ENCODE measurements at places on chromosomes 4 and X. TPM values are rescaled to one million over a fixed set of nuclear protein-coding genes. Genes with fewer than 3 reads are reported as not detected.

PPP4R3C gene
- total RNA-seq, result not detected

GRCh38 chr4:124636788-124637187, 75.7 kb downstream of the ANKRD50 start:
- peak; percentile 29 for ATAC-seq

DNA sequence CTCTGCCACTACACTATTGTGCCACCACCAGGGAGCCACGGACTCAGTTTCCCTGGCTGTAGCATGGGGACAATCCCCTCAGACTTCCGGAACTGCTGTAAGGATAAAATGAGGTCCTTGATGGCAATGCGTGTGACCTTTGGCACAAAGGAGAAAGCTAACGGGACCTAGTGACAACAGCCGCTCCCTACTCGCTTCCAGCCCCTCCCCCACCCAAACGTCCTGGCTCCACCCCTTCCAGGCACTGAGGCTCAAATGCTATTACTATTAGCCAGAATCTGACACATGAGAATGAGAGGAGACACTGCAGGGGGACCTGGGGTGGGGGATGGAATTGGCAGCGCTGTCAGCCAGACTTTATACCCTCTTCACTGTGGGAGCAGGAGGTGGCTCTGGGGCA, 5.4 kb upstream of the DUSP9 start:
- no peak for ATAC-seq

DNA sequence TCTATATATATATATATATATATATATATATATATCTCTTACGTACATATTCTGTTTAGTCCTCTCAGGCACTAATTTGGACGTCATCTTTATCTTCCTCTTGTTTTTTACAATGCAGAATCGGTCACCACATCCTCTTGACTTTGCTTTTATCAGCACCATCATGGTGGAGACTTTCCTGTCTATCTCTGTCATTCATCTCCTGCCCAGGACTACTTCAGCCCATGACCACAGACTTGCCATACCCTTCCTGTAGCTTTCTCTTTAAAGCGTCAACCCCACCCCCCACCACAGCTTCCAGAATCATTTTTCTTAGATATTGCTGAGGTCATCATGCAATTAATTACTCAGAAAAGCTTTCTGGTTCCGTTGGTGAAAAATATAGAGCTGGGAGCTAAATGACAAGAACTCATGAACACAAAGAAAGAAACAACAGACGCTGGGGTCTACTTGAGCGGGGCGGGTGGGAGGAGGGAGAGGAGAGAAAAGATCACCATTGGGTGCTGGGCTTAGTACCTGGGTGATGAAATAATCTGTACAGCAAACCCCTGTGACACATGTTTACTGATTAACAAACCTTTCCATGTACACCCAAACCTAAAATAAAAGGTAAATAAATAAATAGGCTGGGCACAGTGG, 30.5 kb upstream of the PRKX start:
- no peak for ATAC-seq

DNA sequence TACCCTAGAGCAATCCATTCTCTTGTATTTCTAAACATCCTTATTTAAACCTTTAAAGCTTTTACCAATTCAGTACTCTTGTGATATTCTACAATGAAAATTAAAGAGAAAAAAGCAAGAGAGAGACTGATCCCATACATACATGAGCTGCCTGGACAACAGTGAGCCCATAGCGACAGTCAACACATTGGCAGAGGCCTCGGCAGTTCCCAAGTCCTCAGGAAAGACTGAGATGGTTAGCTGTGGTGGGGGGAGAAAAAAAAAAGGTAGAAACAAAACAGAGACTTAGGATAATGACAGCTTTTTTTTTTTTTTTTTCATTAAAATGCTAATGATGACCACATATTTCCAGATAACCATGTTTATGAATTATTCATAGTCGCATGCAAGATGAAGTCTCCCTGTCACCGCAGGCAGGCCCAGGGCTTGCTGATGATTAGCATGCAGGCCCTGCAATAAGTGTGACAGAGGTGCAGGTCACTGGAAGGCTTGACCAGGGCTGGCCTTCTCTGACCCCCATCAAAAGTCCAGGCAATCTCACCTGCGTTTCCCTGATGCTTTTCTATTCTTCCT, 148.8 kb downstream of the APBB2 start:
- ATAC-seq, result peak; percentile 87

- no peak for ATAC-seq
Observed at GRCh38 chr4:113921089-113921794, 58.2 kb downstream of the ARSJ start.

DNA sequence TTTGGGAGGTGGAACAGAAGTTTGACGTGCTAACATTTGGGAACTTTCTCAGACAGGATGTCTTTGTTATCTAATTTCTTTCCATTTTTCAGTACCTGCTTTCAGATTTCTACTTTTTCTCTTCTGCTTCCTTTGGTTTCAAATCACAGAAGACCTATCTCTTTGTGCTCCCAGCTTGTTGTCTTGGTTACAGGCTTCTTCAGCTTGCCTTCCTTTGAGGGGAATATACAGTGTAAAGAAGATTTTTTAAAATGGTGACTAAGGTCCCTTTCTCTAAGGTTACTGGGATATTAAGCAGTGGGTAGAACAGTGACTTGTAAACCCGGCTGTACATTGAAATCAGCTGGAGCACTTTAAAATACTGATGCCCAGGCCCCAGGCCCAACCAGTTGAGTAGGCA, 48.0 kb downstream of the TMEM164 start:
- no peak for ATAC-seq

DNA sequence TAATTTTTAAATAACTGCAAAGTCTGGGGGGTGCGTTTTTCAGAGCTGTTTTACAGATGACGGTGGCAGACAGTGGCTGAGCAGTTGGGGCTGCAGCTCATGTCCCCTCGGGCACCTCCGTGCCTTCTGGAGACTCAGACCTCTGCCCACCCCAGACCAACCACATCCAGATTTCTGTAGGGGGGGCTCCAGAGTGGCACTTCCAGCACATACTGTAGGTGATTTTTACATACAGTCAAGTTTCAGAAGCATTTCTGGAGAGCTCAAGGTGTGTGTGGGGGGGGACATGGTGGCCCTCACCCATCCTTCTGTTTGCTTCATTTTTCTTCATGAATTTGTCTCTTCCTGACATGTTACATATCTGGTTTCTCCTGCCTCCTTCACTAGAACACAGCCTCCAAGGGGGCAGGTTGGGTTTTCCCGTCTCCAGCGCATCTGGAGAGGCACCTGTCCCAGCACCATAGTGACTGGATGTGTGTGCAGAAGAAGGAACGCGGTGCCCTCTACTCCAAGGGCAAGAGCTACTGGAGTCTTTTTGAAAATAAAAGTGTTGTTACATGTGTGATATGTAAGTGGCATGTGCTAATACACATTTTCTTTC, 37.5 kb downstream of the TMEM271 start:
- no peak for ATAC-seq

DNA sequence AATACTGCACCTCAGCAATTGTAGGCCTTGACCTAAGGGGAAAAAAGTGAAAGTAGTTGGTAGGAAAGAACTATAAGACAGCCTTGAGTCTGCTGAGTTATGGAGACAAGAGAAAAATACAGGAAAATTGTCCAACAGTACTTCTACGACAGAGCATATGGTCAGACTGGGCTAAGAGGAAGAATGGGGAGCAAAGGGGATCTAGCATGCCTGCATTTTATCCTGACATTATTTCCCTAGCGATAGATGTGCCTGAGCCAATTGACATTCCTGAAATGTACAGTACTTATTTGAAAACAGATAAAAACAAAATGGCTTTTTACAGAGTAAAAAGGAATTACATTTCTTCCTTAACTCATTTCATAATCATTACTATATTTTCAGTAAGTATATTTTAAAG, 22.2 kb downstream of the GUCY1A1 start:
- no peak for ATAC-seq

DNA sequence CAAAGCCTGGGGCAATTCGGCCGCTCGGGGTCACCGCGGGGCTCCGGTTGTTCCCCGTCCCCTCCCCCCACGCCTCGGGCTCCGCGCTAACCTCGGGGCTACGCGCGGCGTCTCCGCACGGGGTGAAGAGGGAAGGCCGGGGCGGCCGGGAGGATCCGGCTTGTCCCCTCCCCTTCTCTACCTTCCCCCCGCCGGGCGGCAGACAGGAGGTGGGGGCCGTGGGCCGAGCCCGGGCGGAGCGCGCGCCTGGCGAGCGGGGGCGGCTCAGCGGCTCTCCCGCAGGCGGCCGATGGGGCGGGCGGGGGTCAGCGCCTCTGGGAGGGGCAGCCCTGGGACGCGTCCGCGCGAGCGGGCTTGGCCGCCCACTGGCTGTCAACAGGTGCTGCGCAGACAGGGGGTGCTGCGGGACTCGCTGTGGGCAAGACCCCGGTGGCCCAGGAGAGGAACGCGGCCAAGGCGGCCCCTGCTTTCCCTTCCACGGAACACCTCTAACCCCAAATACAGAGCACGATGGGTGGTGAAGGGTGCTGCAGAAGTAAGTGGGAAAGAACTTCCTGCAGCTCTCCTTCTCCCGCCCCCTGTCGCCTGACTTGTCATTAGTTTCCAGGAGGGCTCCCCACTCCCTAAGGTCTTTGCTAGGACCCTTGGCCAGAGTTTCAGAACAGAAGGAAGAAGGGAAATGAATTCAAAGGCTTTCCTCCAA, at the start of gene PDGFC:
Gene PDGFC, minus strand, starts transcription at position 124 of the 703 bp plus-strand sequence. CDS start 896 bp downstream, outside the sequence.
- ATAC-seq, result peak; percentile 81

CYSLTR1 gene
- total RNA-seq, result 0.19 TPM

DNA sequence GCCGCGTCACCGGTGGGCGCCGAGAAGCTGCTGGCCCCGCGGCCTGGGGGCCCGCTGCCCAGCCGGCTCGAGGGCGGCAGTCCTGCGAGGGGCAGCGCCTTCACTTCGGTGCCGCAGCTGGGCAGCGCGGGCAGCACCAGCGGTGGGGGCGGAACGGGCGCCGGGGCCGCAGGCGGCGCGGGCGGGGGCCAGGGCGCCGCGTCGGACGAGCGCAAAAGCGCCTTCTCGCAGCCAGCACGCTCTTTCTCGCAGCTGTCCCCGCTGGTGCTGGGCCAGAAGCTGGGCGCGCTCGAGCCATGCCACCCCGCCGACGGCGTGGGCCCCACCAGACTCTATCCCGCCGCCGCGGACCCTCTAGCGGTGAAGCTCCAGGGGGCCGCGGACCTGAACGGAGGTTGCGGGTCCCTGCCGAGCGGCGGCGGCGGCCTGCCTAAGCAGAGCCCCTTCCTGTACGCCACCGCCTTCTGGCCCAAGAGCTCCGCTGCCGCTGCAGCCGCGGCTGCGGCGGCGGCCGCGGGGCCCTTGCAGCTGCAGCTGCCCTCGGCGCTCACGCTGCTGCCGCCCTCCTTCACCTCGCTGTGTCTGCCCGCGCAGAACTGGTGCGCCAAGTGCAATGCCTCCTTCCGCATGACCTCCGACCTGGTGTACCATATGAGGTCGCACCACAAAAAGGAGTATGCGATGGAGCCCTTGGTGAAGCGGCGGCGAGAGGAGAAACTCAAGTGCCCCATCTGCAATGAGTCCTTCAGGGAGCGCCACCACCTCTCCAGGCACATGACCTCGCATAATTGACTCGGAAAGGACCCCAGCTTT, 5.6 kb downstream of the PRDM8 start:
- no peak for ATAC-seq

DNA sequence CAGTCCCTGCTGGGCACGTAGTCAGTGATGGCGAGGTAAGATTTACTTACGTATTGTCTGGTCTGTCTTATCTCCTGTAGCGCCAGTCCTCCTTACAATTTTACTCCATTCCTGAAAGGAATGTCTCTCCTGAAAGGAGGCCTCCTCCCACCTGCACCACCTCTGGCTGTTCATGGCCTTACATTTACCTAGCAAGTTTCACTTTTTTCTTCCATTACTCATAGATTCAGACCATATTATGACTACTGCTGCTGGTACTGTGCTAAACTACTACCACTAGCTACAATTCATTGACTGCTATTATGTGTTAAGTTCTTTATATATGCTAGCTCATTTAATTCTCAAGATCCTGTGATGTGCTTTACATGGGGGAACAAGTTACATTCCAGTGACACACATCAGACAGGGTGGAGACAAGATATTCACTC, 189.9 kb downstream of the BMPR1B start:
- no peak for ATAC-seq

GRCh38 chr4:114304046-114304445, 294.6 kb upstream of the UGT8 start:
- ATAC-seq, result no peak

DNA sequence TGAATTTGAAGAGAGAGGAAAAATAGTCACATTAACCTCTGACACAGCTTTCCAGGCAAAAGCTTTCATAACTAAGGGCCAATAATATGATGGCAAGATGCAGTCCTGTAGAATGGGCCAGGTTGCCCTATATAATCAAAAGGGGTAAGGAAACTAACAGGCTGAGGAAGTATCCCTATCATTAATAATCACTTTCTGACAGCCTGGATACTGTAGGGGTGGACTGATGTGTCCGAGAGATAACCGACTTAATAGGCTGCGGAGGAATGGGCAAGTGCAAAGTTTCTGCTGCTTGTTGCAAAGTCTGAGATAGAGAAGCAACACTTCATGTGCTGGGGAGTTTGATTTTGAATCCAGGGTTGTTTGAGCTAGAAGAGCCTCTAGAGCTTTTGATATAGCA, 94.8 kb downstream of the DNAAF6 start:
- ATAC-seq, result no peak

DNA sequence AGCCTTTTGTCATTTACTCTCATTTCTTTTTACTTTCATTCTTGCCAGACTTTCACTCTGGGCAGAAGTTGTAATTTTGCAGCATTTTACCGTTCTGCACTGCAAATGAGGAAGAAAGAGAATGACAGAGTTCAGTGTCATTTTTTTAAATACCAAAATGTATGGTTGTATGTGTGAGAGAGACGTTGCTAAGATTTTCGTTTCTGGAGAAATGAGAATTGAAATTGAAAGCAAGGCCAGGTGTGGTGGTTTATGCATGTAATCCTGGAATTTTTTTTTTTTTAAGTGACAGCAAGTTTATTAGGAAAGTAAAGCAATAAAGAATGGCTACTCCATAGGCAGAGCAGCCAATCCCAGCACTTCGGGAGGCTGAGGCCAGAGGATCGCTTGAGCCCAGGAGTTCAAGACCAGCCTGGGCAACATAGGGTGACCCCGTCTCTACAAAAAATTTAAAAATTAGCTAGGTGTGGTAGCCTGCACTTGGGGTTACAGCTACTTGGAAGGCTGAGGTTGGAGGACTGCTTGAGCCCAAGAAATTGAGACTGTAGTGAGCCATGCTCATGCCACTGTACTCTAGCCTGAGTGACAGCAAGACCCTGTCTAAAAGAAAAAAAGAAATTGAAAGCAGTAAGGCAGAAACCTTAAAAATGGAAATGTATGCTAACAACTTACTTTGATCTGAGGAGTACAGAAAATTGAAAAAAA, 12.9 kb downstream of the DCK start:
- no peak for ATAC-seq

DNA sequence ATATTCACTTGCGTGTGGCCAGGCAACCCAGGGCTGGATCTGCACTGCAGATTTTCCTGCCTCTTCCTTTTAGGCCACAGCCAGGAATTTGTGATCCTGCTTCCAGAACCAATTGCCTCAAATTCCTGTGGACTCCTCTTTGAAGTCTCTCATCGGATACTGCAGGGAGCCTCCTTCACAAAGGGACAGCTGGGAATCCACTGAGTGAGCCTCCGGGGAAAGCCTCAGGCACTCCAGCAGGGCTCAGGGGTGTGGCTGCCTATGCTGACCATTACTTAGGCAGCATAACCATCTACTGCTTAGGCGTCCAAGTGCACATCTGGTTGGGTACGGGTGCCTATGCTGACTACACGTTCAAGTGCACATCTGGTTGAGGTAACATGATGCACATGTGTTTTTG, 321.5 kb downstream of the NLGN4X start:
- peak; percentile 64 for ATAC-seq

GRCh38 chr4:90458576-90458975, 331.4 kb downstream of the CCSER1 start:
- ATAC-seq, result no peak
